ENCODE measurements at places on chromosomes 11 and 22.

GRCh38 chr11:120061036-120061760 is 76.7 kb downstream of the TRIM29 start:
- DNase-seq = no peak

- DNase-seq = peak; percentile 18
Measured at GRCh38 chr11:130448416-130449309, at the start of gene ADAMTS15. Gene ADAMTS15 (plus strand): TSS chr11:130448645. CDS start chr11:130448974, 329 bp downstream.

GRCh38 chr11:84056653-84057376 is 770.6 kb upstream of the CCDC90B start:
- DNase-seq = no peak

GRCh38 chr11:130773244-130773820 is 142.9 kb downstream of the SNX19 start:
- no peak for DNase-seq

DNA sequence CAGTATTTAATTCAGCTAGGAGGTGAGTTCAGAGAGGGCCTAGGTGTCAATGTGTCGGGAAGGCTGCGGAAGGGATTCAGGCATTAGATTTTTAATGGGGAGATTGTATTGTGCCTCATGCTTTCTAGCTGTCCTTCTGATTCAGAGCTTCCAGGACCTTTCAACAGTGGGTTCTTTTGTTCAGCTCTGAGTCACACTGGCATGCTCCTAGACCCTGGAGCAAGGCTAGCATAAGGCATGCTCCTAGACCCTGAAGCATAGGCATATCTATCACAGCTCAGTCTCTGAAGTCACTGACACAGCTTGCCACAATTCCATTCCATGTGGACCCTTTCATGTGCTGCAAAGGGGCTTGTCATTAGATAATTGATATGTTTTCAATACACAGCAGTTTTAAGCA is 396.9 kb downstream of the RAB38 start:
- DNase-seq = no peak

DNA sequence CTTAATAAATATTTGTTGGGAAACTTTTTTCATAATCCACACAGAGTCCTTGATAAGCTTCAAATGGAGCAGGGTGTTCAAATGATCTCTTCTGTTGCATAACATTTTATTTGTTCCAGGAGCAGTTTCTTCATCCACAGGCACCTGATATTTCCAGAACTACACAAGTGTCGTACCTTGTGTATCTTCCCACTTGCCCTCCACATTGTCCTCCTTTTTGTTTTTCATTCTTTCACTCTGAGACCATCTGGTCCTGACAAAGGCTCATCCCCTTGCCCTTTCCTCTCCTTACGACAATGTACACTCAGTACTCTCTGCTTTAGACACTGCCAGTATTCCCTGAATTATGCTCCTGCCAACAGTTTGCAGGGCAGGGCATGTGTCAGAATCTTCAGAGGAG is 5.2 kb upstream of the AMOTL1 start:
- DNase-seq = no peak

- no peak for DNase-seq
Measured at GRCh38 chr11:99015634-99016454, 4.9 kb upstream of the CNTN5 start.

DNA sequence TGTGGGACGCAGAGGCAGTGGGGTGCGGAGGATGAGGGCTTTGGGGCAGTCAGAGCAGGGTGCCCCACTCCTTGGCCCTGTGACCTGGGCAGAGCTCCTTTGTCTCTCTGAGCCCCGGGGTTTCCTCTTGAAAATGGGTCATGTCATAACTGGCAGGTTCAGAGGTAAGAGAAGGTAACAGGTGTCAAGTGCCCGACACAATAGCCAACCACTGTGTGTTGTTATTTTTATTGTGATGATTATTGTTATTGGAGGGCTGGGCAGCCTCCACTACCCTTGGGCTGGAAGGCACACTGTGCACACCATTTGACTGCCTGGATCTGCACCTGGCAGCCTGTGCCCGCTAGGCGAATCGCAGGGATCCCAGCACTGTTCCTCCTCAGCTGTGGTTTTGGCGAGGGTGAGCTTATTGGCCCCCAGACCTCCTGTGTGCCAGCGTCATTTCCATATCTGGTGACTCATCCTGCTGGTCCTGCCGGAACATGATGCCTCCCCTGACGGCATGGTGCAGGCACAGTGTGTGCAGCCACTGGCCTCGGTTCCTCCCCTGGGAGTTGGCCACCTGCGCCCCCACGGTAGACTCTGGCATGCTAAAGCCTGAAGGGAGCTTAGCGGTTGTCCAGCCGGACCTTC is 15.4 kb upstream of the SOX10 start:
- DNase-seq = no peak

DNA sequence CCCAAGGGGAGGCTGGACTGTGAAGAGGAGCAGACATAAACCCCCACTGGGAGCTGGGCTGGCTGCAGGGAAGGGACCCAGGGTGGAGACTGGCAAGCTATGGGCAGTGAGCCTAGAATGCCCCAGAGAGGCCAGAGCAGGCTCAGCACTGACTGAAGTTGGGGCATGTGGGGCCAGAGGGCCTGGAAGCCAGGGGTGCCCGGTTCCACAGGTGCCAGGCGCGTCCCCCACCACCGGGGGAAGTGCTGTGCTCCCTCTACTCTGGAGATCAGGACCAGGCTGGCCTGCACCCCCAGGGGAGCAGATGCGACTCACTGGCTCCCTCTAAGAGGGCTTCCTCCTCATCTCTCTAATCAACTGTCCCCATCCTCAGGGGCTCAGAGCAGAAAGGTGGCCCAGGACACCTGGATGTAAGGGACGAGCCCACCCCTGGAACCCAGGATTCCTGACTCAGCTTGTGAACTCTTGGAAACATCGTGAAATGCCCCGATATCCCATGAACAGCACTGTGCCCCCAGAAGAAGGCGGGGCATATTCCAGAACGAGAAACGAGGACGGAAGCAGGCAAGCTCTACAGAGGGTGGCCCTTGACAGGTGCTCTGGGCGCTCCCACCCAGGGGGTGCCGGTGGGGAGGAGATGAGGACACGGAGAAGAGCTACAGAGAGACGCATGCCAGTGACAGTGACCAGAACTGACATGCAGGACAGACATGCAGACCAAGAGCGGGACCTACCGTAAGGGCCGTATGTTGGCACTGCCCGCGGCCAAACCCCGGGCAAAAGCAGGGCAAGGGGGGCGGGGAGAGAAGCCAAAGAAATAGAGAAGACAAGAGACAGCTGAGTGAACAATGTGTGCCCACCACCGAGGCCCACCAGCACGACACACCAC is 20.4 kb downstream of the MAFF start:
- DNase-seq = no peak

DNA sequence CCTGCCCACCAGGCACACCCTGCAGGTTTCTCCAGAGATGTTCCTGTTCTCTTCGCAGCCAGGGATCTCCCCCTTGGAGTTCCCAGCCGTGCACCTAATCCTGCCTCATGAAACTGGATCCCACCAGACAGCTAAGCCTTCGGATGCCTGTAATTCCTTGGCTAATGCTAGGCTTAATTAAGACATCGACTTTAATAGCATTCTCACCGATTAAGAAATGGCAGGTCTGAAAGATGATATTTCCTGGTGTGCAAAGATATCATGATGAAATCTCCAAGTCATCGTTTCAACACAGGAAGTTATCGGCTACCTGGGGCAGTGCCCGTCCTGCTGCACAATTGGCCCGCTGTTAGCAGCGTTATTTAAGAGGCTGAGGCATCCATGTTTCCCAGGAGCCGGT is 41.5 kb upstream of the CCND1 start:
- no peak for DNase-seq

- DNase-seq = no peak
Measured at GRCh38 chr11:34824425-34824824, 91.8 kb downstream of the APIP start.

GRCh38 chr22:36619797-36620399 is 83.7 kb downstream of the CACNG2 start:
- no peak for DNase-seq

DNA sequence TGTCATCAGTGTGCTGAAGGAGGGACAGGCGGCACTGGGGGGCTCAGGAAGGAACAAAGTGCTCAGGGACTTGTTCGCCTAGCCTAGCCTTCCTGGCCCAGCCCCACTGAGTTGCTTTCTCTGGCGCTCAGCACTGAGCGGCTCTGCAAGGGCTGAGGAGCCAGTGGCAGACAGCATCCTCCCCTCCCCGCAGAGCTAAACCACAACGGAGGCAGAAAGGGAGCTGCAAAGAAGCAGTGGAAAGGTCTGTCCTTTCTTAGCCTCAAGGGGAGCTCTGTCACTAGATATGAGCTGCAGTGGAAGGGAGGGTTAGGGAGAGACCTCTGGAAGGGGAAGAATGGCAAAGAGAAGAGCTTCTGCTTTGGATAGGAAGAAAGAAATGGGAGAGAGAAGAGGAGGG is 89.7 kb upstream of the PHOX2A start:
- no peak for DNase-seq

DNA sequence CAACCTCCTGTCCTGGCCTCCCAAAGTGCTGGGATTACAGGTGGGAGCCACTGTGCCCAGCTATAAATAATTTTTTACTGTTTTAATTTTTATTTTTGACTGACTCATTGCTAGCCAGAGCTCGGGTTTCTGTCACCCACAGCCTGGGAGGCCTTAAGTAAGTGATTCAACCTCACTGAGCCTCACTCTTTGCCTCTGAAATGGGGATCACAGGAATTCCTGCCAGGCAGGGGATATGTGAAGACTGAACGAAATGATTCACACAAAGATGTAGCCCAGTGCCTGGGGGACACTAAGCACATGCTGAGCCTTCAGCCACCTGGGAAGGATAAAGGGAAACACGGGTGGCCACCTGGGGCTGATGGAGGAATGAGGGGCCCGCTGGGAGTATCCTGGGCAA is 3.8 kb upstream of the LRRC74B start:
- no peak for DNase-seq

DNA sequence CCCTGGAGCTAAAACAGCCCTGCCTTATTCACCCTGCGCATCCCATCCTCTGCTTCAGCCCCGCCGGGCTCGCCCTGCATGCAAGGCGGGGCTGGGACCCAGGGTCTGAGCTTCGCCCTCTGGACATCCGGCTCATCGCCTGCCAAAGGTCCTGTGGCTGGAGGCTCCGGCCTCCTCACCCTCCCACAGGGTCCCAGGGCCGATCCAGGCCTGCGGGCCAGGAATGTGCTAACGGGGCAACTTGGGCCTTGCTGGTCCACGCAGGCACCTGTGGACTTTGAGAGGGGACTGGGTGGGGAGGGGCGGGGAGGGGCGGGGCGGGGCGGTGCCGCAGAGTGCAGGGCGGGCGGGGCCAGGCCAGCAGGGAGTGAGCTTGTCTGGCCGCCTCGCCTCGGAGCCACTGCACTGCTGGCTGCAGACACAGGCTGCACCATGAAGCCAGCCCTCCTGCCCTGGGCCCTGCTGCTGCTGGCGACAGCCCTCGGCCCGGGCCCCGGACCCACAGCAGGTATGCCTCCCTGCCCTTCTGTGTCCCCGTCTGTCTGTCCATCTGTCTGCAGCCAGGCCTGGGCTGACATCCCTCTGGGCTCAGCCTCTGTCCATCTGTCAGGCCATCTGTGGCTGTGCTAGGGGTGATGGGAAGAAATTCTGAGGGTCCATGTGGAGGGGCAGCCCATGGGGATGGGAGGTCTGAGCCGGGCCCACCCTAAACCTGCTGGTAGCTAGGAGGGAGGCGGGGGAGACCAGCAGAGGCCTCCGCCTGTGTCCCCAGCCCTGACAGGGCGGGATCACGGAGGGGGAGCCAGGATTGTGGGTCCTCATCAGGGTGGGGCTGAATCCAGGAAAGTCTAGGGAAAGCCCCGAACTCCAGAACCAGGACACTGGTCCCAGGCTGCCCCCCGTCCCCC is at the start of gene SUSD2:
SUSD2 (plus strand) TSS at position 400 of the 908 bp plus-strand sequence; CDS start at position 433, 33 bp downstream.
- DNase-seq = no peak

DNA sequence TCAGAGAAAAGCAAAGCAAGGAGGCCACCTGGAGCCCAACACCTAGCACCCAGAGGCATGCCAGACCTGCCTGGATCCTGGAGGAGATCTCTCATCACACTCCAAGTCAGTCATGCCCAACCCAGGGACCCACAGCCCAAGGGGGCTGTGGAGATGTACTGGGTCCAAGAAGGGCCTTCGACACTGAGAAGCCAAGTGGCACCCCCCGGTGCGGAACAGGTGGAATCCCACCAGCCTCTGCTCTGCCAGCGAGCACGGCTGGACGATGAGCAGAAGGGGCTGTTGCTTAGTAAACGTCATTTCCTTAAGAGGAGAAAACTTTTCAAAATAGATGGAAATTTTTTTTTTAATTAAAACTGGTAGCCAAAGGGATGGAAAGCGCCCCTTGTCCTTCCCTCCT is 171.9 kb upstream of the GRK3 start:
- no peak for DNase-seq

DNA sequence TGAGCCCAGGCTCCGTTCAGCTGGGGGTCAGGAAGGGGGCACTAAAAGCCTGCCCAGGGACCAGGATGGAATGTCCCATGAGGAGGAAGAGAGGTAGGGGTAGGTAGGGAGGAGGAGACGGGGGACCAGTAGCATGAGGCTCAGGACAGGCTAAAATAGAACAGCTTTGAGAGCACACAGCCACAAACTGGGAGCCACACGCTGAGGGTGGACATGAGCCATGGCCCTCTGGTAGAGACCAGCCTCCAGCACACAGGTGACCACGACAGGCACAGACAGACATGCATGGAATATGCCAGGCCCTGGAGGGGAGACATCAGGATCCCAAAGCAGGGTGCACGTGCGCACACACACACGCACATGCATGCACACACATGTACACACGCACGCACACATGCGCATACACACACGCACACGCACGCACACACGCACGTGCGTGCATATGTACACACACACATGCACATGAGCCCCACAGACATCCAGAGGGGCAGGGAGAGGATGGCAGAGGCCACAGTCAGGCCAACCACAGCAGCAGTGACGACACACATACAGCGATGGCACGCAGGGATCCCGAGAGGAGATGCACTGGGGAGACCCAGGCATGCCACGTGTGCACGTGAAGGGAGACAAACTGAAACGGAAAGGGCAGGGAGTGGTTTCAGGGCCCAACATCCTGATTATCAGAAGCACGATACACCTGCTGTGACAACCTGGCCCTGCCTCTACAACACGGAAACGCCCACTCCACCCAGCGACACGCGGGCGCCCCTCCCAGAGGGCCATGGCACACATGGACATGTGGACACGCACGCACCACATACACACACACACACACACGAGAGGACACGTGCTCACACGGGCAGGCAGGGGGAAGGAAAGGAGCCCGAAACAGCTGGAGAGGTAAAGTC is 25.7 kb downstream of the LRRC10B start:
- no peak for DNase-seq

DNA sequence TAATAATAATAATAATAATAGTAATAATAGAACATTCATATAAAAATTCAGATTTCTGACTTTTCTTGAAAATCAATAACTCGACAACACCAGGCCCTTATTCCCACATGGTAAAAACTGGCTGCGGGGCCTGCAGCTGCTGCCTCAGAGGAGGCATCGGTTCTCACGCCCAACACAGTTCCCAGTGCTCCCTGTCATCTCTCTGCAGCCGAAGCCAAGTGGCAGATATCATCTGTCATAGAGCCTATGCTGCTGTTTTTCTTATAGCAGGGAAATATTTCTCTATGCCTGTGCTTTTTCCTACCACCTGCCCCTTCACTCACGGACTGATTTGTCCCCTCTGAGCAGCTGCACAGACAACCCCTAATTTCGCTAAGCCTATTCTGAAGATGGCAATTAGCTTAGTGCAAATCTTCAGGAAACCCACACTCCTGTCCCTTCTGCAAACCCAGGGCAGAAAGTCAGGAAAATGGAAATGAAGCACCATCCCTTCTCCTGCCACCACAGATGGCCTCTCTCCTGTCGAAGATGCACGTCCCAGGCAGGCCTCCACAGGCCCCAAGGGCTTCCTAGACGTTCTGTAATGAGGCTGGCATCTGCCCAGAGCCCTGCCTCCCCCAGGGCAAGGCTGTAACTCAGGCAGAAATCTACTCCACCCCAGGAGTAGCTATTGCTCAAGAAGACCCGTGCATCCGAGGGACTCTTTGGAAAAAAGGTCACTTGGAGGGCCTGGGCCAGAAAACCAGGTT is 66.7 kb downstream of the SYN3 start:
- DNase-seq = no peak
